ENCODE measurements at places on chromosomes 6 and 20.

GRCh38 chr6:2149361-2150006 lies 95.9 kb downstream of the GMDS start:
- DNase-seq = no peak

DNA sequence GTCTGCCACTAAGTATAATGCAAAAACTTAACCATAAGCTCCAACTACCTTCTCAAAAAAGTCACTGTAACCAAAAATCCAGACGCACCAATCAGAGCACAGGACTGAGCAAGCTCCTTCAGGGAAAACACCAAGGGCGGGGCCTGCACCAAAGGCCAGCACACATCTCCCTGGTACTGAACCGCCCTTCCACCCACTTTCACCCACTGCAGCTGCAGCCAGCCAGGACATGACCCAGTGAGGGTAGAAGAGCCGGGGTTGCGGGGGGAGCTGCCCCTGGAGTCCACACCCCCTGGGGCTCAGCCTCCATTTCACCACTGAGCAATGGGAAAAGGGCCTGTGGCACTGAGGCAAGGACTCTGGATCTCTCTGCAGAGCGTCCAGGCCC lies 54.3 kb downstream of the TAF4 start:
- no peak for DNase-seq

- no peak for DNase-seq
Measured at GRCh38 chr6:84455511-84456029, 228.1 kb upstream of the CEP162 start.

- DNase-seq = no peak
Measured at GRCh38 chr20:34952671-34953070, 2.9 kb downstream of the GSS start.

GRCh38 chr6:157335829-157336228 lies 12.5 kb upstream of the TMEM242 start:
- no peak for DNase-seq

DNA sequence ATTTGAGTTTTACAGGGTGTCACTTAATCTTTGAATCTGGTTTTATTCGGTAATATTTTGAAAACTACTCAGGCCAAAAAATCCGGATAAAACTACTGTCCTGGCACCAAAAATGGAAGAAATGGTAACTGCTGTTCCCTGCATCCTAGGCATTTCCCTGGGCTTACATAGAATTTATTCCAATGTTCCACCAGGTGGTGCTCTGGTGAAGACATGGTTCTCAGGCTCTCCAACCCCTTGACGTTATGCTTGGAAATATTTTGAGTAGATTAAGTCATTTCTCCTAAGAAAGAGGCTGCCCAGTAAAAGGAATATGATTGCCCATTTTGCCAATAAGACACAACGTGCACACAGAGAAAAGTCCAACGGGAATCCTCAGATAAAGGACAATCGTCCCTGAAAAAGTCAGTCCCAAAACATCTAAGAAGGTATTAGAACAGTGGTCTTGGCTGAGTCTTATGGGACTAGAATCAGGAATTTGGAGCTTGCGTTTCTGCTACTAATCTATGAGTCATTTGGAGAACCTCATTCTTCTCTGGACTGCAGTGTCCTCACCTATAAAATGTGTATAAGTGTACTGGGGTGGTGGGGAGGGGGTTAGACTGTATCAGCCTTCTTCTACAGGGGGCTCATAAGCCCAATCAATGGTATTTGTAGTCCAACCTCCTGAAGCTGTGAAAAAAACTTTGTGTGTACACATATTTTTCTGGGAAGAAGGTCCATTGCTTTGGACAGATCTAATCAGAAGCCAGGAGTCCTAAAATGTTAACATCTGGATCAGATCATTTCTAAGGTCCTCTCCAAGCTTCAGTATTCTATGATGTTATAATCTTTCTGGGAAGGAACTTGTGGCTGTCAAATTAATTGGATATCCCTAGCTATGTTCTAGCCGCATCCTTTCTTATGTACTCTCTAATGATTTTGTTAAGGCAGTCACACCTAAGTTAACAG lies 131.0 kb upstream of the BMP2 start:
- DNase-seq = no peak

- DNase-seq = no peak
Measured at GRCh38 chr6:163707387-163708355, 293.2 kb downstream of the QKI start.

- DNase-seq = no peak
Measured at GRCh38 chr6:104522533-104522932, 337.2 kb downstream of the HACE1 start.

DNA sequence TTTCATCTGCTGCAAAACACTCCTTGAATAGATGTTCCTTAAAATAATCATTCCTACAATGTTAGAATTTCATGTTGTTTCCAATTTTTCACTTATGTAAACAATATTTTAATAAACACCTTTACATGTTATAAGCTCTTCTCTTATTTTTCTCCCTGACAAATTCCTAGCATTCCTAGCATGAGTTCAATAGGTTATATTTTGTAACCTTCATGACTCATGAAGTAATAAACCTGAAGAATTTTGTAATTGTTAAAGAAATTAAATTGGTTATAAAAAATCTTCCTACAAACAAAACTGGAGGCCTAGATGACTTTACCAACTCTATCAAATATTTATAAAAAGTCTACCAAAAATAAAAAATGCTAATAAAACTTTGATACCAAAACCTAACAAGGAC lies 66.3 kb downstream of the NT5E start:
- DNase-seq = no peak

DNA sequence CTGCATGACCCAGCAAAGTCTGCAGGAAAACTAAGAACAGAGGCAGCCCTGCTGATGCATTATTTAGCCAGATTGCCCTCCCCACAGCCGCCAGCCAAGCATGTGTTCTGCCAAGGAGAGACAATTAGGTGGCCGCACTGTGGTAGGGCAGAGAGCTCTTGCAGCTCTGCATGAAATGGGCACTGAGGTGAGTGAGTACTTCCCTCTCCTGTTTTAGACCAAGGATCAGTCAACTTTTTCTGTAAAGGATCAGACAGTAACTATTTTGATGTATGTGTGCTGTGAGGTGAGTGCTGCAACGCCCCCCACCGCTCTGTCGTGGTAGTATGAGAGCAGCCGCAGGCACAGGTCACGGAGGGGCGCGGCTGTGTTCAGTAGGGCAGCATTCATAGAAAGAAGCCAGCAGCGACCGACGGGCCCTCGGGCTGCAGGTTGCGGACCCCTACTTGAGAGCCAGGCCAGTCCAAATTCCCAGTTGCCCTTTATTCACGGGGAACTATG lies 23.8 kb upstream of the FAM50B start:
- DNase-seq = no peak

DNA sequence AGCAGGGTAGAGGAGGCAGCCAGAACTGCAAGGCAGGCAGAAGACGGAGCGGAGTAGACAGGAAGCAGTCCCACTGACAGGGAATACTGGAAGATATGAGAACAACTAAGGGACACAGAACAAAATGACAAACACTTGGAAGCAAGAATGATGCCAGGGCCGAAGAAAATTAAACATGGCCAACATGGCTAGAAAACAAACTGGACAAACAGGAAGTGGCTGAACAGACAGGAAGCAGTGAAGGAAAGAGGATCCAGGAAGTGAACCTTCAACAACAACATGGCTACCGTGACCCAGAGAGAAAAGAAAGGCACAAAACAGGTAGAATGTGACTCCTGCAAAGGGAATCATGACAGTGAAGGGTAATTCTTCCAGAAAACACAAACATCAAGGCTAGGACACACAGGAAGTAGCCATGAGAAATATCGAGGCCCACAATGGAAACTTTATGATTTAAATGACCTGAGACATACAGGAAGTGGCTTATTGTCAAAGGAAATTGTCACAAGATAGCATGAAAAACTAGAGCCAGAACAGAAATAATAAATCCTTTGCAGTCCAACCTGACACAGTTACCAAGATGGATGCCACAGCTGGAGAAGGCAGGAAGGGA lies 9.1 kb downstream of the COL11A2 start:
- no peak for DNase-seq

DNA sequence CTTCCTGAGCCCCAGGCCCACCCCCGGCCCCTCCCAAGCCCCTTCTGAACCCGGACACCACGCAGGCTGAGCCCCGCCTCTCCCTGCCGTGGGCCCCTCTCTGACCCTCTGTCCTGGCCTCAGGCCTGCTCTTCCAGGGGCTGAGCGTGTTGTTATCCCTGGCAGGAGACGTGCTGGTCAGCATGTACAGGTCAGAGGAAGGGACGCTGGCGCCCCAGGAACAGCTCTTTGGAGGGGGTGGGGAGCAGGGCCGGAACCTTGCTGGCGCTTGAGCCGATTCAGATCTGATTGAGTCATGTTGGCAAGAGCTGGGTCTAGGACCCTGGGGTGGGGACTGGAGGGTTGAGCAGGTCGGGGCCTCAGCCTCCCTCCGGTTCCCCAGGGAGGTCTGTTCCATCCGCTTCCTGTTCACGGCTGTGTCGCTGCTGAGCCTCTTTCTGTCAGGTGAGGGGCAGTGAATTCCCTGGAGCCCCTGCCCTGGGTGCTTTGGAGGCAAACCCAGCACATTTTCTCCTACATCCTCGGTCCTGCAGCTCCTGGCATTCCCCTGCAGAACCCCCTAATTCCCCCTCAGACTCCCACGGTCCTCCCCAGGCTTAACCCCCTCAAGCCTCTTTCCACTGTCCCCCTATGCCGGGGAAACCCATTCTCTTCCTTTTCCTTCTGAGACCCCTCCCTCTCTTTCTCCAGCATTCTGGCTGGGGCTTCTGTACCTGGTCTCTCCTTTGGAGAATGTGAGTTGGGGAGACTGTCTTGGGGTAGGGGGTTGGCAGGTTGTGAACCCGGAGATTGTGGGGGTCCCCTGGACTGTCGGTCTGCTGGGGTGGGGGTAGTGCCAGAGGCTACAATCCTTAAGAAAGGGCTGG lies 2.0 kb downstream of the SPAG4 start:
- no peak for DNase-seq

All from activated T-helper 1 cell treated with Interleukin-2 at 50 U/mL for 16 hours (primary cell).